ENCODE measurements at places on chromosomes 3 and 15.

DNA sequence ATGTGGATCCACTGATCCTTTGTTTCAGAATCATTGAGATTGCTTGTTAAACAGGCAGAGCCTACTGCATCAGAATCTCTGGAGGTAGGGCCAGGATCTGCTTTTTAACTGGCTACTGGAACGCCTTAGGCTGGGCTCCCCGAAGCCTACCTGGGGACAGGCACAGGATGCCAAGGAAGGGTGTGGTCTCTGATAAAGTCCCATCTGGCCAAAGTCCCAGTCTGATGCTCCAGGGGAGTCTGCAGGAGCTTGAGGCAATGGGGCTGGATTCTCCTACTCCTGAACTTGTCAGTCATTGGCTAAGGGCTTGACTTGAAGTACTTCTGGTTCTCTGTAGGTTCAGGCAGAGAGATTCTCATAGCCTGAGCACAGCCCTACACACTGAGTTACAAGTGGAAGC is 22.4 kb upstream of the CCK start:
- DNase-seq = no peak

DNA sequence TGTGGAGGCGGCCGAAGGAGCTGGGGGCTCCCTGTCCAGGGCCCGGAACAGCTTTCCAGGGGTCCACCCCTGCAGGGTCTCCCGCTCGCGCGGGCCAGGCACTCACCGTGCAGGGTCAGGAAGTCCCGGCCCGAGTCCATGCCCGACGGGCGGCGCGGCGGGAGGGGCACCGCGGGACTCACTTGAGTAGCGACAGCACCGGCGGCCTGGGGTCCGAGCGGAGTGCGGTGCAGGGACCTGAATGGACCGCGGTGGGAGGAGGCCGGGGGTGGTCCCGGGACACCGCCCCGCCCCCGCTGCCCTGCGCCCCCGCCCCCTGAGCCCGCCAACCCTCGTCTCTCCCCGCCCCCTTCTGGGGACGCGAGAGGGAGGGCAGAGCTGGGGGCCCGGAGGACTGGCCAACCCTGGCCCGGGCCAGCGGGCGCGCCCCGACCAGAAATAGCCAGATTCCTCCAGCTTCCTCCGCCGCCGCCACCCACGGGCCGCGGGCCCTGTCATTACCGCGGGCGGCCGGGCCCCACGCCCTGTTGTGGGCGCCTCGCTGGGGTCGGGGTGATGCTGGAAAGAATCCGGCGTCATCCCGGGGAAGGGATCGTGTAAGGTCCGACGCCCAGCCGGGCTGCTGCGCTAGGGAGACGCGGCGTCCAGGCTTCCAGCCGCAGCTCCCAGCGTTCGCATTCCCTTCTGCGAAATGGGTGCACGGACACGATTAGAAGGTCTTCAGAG is at the start of gene PLCD1:
PLCD1 (minus strand) TSS at position 243 of the 726 bp plus-strand sequence; CDS start at position 140, 103 bp downstream.
- DNase-seq = no peak

GRCh38 chr3:188664795-188665194 is 507.0 kb upstream of the TPRG1 start:
- no peak for DNase-seq

GRCh38 chr3:197809356-197810020 is 18.4 kb downstream of the LRCH3 start:
- no peak for DNase-seq

GRCh38 chr3:127226457-127226856 is 33.5 kb downstream of the PRR23E start:
- DNase-seq = no peak

GRCh38 chr3:194744826-194745225 is 59.1 kb downstream of the FAM43A start:
- no peak for DNase-seq

DNA sequence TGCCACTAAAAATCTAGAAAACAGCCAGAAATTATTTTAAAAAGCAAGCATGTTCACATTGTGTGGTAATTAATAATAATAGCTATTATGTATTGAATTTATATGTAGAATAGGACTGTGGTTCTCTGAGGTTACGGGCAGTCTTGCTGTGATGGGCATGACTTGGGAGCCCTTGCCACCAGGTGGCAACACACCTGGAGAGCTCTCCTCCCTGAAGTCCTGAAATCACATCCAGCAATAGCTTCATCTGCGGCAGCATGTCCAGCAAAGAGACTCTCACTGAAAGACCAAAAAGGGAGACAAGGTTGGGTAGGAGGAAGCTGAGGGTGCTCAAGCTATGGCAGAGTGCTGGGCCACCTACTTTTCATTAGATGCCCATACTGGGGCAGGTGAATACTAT is 206.8 kb upstream of the IL12A start:
- DNase-seq = no peak

- DNase-seq = no peak
These were observed 22.5 kb downstream of the CCR4 start for GRCh38 chr3:32973982-32974381.

- no peak for DNase-seq
These were observed 60.4 kb downstream of the CCNL1 start for GRCh38 chr3:157099326-157100095.

DNA sequence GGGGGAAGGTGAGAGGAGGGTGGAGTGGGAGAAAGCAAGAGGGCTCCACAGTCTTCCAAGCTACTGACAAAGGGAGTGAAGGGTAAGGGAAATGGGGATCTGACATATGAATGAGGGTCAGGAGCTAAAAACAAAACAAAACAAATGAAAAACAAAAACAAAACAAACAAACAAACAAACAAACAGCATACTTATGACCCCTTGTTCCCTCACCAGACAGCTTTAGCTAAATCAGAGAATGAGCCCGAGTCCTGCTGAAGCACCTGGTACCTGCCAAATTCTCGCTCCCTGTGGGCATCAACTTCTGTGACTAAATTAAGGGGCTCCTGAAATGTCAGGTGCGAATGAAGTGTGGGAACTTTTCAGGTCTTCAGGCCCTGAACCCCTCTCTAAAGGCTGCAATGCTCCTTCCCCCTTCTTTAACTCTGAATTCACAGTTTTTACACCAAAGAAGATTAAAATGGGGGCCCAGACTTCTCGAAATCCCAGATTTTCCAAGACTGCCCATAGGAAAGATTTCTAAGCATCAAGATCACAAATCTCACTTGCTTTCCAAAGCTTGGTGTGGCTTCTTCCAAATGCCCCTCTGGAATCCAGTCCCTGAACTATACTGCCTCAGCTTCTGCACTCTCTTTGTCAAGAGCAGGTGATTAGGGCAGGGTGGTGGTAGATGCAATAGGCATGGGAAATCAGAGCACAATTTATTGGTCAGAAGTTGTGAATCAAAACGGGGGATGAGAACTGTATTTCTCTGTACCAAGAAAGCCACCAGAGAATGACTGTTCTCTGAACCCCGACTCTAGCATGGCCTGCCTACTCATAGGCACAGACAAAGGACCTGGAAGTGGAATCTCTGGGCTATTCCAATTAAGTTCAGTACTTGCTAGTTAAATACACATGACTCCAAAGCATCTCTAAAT is 40.9 kb downstream of the ZIC4 start:
- DNase-seq = no peak

DNA sequence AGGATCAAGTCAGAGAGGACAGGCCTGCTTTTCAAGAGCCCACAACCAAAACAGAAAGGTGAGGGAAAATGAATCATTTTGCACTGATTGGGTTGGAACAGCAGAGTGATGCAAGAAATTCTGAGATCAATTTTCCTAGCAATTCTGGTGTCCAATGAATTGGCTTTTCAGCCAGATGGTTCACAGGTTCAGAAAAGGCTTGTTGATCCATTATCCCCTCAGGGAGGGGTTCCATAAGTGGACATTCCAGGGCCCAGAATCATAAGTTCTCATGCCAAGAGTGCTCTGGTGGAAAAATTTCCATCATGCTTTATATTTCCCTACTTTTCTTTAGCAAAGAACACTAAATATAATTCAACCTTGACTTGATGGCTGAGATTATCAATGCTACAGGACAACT is 16.2 kb downstream of the RBP2 start:
- DNase-seq = no peak

DNA sequence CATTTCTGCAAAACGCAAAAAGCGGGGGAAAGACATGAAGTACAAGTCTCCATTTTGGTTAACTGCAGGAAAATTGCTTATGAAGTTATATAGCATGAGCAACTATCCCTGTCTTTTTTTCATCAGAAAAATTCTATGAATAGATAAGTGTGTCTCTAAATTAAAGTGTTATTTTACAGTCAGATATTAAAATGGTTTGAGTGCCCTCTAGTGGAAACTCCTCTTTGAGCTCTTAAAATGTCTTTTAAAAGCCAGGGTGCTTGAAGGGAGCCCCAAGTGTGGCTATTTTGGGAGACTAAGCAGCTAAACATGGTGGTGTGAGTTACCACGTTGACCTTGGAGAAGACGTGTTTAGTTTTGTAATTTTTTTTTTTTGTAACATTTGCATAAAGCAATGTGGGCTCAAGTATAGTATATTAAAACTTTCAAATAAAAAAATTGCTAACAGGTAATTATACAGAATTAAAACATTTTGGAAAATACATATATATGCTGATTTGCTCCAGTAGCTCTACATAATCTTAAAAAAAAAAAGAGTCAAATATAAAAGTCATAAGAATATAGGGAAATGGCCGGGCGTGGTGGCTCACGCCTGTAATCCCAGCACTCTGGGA is 77.2 kb downstream of the PPP2R3A start:
- DNase-seq = peak; percentile 54

- no peak for DNase-seq
These were observed 464.9 kb downstream of the MFSD1 start for GRCh38 chr3:159266779-159267178.

DNA sequence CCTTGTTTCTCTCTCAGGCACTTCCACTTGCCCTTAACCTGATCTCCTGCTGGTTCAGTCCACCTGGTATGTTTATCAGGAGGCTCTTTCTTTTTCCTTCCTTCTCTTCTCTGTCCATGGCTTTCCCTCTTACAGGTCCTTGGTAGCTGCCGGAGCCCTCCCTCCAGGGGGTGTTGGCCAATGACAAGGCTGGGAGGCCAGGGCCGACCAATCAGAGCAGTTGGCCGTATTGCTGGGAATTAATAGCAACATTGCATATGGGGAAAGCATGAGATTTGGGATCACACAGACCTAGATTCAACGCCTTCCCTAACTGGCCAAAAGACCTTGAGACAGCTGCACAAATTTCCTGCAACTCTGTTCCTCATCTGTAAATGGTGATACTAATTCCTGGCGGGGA is 62.4 kb downstream of the CEMIP start:
- DNase-seq = no peak

DNA sequence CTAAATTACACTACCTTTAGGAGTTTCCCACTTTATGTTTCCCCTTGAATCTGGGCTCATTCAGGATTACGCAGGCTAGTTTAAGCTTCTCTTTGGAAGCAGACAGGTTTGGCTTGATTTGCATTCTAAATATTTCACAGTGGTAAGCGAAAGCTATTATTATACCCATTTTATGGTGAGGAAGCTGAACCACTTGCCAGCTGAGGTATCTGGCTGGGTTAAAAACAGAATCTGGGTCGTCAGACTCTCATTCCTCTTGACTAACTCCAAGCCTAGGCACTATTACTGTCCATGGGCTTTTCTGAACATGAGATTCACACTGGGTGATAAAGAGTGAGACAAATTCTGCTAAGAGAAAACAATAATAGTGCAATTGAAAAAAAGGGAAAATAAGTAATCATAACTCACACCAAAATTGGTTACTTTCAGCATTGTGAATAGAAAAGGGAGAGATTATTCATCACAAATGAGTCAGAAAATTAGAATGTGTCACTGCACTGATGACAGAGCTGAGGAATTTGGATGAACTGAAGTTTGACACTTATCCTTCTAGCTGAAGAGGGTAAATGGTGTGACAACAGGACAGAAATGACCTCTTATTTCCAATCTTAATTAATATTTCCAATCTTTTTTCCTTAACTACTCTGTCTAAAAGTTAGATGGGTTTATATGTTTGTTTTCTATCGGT is 211.3 kb downstream of the TIGIT start:
- no peak for DNase-seq

DNA sequence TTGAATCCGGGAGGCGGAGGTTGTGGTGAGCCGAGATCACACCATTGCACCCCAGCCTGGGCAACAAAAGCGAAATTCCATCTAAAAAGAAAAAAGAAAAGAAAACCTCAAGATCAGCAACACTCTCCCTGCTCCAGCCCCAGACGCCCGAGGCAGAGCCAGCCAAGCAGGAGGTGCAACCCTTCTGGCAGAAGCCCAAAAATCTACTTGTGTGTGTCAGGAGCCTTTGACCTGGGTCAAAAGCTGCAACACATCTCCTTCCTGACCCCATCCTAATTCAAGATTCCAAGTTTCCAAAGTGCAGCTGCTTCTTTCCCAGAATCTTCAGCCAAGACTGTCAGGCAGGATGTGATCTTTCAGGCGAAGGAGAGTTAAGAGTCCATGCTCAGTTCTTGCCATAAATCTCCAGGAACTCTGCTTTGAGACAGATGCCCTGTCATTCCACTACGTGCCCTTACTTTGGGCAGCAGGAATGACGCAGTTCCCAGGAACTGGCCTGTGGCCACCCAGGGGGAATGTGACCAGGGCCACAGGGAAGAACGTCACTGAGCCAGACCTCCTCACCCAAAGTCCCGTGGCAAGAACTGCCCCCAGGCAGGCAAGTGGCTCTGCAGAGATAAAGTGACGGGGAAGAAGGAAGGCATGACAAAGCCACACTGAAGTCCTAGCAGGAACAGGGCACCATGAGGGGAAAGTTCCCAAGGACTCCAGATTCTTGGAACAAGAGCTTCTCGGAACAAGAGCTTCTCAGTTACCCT is 39.4 kb downstream of the SH3BP5 start:
- DNase-seq = no peak

DNA sequence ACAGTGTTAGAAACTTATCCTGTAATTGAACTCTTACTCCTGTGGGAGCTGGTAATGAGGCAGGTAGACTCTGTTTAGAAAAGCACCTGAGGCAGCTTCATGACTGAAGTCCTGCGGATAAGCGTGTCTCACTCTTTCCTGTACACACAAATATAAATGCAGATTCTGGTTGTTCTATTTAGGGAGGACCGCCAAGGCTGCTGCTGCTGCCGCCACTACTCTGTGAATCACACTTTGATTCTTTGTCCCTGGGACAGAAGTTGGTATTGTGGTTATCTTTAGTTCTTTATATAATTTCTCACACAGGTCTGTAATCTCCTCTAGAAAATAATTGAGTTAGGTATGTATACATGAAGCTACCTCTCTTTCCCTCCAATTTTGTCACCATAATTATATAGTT is 3.6 kb downstream of the LSAMP start:
- no peak for DNase-seq

- DNase-seq = peak; percentile 18
These were observed 215.3 kb downstream of the ROBO2 start for GRCh38 chr3:77254967-77255831.

GRCh38 chr3:72891053-72891855 is 3.4 kb downstream of the GXYLT2 start:
- DNase-seq = no peak

DNA sequence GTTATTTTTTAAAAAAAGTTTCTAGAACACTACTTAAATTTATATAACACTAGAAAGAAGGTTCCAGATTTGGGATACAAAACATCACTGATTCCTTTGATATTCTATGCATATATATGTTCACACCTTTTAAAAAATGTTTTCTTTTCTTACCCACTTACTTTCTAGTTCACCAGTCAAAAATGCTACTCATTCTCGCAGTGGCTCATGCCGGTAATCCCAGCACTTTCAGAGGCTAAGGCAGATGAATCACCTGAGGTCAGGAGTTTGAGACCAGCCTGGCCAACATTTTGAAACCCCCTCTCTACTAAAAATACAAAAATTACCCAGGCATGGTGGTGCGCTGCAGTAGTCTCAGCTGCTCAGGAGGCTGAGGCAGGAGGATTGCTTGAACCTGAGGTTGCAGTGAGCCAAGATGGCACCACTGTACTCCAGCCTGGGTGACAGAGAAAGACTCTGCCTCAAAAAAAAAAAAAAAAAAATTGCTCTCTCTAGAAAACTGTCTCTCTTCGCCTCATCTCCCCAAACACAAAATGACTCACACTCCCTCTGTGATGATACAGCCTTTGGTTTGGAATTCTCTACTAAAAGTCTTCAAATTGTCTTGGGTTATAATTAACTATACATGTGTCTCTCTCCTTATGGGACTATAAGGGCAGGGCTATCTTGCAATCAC is 52.6 kb upstream of the TGFBR2 start:
- DNase-seq = no peak

All from NCI-H2029 treated with DMSO at 0.1 percent for 48 hours (cell line).